ENCODE measurements at places on chromosomes 11 and 22.
A peak's percentile ranks its signal among the peaks of the same experiment; 100 is the strongest.

DNA sequence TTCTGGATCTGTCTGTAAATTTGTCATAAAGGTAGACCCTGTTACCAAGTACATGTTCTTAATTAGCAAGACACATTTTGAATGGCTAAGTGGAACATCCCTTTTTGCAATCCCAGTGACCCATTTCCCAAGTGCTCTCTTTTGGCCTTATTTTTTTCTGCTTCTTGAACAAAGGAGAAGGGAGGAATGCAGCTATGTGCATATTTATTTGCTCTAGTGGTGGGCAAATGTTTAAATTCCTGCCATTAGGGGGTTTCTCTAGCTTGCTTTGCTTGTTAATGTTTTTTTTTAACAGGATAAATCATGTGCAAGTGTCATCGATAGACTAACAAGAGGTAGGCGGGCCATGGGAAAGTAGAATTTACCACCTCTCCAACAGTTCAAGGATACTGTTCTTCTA, 135.7 kb downstream of the COMMD9 start:
- no peak for DNase-seq

- no peak for DNase-seq
These were observed 379.9 kb downstream of the TTC28 start for GRCh38 chr22:28299753-28300152.

- no peak for DNase-seq
These were observed 2.1 kb downstream of the C22orf23 start for GRCh38 chr22:37951305-37951704.

GRCh38 chr22:37012262-37012904, 6.9 kb downstream of the TST start:
- no peak for DNase-seq

- no peak for DNase-seq
These were observed 7.5 kb upstream of the SLCO2B1 start for GRCh38 chr11:75143420-75143731.

DNA sequence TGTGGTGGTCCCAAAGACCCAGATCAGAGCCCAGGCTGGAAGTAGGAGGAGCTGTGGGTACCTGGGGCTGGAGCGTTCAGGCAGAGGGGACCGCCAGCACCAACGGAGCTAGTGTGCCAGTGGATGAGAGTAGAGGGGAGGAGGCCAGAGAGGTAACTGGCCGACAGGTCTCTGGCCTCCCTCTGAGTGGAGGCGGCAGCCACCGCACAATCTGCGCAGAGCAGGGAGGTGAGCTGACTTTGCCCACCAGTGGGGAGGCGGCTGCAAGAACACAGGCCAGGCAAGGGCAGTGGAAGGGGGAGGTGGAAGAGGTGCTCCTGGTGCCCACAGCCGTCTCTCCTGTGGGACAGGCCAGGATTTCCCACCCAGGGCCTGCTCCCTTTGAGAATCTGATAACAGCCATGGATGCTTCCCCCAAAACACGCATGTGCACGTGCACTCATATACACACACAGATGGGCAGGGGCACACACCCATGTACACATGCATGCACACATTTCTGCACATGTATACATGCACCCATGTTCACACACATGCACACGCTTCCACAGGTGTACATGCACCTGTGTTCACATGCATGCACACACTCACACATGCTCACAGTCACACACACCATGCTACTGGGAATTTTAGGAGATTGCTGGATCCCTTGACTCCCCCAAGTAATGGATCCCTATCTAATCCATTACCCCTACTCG, 6.4 kb upstream of the MGAT3 start:
- DNase-seq: no peak

DNA sequence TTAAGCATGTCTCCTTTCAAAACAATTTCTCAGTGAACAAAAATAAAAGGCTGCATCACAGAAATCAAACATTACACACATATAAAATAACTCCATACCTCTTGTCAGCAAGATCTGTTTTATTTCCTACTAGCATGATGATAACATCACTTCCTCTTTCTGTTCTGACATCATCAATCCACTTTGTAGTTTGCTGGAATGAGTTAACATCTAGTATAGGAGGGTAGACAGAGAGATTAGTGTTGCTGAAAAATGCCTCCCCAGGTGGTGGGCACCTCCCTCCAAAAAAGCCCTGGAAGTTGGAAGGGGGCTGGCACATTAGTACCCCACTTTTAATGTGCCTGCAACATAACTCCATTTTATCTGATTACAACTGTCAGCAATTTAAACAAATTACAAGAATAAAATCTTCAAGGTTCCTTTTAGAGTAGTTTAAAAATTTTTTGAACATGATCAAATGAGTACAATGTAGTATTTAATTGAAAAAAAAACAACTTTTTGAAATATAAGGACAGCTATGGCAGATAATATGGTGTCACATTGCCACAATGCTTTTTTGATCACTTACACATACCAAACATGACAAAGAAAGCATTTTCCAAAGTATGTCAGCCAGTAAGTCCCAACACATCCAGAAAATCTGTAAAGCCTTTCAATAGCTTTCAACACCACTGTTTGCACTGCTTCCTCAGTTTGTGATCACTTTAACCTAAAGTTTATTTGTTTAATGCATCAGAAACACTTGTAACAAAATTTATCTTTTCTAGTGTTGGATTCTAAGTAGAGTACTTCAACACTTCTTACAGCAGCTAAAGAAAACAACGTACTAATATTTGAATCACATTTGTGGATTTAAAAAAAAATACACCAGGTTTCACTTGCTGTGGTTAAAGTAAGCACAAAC, 44.5 kb downstream of the RAB6A start:
- DNase-seq: no peak

- DNase-seq: no peak
These were observed 416.6 kb upstream of the CCDC90B start for GRCh38 chr11:83702796-83703195.

GRCh38 chr11:33970984-33971466, 79.1 kb upstream of the LMO2 start:
- DNase-seq: peak; percentile 45

DNA sequence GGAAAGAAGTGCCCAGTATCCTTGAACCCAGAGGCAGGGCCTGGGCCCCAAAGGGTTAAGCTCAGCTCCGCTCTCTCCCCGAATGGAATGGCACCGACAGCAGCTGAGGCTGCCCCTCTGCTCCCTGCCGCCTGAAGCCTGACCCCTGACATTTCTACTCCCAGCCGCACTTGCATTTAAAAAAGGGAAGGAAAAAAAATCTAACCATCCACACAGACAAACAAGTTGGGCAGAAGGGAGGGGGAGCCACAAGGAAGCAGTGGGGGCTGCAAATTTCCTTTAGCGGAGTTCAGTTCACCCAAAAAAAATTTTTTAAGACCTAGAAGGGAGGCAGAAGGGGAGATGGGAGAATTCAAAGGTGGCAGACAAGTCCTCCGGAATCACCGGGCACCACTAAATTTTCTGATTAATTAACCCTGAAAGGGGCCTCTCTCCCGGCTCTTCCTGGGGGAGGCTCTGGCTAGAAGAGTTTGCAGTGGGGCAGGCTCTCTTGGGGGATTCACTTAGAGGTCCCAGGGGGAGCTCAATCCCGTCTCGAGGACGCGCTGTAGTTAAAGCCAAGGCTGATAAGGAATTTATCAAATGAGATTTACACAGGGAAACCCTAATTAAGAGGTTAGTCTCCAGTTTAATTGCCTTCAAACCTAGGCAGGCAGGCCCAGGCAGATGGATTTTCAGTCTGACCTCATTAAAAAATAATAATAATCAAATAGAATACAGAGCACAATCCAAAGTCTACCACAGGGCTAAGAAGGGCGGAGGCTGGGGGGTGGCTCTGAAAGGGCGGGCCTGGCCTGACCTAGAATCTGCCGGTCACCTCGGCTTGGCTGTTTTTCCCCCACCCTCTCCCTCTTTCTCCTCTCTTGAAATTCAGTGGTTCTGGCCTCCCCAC, 25.6 kb downstream of the MN1 start:
- DNase-seq: no peak

GRCh38 chr11:2742201-2742600, 42.4 kb upstream of the KCNQ1OT1 start:
- no peak for DNase-seq

GRCh38 chr11:130400781-130401483, 27.5 kb downstream of the ADAMTS8 start:
- no peak for DNase-seq

DNA sequence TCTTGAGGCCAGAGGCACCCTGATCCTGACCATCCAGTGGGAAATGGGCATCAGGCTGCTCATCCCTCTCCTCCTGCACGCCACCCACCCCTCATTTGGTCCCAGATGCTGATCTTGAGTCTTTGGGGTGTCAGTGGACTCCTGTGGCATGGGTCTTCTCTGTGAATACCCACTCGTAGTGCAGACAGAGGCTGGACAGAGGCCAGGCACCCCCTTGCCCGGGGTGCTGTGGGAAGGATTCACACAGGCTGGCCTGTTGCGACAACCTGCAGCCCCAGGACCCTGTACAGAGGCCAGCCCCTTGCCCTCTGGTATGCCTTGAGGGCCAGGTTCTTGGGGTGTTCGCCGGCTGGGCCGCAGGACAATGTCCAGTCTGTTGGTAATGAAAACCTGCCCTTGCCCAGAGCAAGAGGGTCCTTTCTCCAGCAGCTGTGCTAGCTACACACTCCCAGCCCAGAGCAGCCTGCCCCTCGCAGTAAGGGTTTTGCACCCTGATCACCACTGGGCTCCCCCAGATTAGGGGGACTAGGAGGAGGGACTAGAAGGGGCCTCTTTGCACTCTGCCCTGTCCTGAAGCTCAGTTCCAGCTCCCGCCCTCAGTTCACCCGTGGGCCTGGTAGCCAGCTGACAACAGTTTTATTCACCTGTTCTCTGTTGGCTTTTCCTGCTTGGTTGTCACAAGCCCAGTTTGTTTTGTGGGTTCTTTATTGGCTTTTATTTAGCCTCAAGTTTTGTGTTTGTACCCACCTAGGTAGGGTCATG, 76.0 kb downstream of the BCR start:
- no peak for DNase-seq

DNA sequence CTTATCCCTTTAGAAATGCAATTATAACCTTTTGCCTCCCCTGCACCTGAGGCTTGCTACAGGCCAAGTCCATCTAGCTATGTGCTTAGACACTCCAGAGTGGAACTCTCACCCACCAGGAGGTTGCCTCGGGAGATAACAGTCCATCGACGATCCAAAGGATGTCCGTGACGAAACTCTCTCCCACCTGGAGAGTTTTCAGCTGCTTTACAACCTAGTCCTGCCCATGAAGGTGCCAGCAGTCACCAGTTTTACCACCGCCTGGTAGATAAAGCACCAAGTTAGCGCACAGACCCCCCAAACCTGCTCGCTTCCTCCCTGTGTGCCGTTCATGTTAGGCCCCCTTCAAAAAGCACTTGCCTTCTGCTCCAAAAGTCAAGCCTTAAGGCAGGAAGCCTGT, 53.1 kb upstream of the SHISAL1 start:
- DNase-seq: no peak

- no peak for DNase-seq
These were observed 6.0 kb downstream of the PAX6 start for GRCh38 chr11:31805037-31805628.

GRCh38 chr11:94459576-94459975, 34.1 kb downstream of the MRE11 start:
- DNase-seq: no peak

DNA sequence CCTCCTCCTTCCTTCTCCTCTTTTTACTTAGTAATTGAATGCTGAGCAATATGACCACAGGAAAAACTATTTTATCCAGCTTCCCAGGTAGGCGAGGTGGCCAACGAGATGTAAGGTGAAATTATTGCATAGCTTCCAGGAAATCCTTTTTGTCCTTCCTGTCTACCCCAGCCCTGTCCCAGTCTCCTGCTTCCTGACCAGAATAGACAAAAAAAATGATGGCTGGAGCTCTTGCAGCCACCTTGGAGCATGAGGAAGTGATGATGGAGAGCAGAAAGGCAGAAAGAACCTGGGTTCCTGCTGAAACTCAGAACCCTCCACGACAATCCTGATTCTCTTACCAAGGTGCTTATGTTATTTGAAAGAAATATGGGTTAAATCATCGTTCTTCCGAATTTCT, 33.9 kb downstream of the DUSP8 start:
- DNase-seq: no peak

GRCh38 chr11:9320047-9320446, 5.7 kb upstream of the TMEM41B start:
- no peak for DNase-seq

GRCh38 chr11:72788241-72788640, 5.6 kb downstream of the STARD10 start:
- DNase-seq: no peak

DNA sequence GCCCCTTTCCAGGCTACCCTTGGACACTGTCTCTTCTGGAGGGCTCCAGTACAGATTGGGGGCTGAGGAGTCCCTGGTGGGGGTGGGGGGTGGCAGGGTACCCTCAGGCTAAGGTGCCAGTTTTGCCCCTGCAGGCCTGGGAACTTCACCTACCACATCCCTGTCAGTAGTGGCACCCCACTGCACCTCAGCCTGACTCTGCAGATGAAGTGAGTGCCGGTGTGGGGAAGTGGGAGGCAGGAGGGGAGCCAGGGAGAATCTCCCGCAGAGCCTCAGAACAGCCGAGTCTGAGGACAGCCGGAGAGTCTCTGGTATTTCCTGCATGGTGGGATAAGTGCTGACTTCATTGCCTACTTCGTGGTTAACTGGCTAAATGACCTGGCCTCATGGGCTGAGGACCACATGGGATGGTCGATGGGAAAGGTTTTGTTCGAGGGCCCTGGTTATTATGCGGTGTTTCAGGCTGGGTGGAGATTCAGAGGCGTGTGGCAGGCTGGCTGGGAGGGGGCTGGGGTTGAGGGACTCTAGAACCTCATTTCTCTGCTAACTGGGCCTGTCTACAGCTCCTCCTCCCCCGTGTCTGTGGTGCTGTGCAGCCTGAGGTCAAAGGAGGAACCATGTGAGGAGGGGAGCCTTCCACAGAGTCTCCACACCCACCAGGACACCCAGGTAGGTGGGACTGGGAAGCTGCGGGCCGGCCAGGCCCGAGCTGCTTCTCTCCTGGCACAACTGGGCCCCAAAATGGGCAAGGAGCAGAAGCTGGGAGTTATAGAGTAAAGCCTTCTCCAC, 8.5 kb downstream of the TMEM258 start:
- DNase-seq: no peak

DNA sequence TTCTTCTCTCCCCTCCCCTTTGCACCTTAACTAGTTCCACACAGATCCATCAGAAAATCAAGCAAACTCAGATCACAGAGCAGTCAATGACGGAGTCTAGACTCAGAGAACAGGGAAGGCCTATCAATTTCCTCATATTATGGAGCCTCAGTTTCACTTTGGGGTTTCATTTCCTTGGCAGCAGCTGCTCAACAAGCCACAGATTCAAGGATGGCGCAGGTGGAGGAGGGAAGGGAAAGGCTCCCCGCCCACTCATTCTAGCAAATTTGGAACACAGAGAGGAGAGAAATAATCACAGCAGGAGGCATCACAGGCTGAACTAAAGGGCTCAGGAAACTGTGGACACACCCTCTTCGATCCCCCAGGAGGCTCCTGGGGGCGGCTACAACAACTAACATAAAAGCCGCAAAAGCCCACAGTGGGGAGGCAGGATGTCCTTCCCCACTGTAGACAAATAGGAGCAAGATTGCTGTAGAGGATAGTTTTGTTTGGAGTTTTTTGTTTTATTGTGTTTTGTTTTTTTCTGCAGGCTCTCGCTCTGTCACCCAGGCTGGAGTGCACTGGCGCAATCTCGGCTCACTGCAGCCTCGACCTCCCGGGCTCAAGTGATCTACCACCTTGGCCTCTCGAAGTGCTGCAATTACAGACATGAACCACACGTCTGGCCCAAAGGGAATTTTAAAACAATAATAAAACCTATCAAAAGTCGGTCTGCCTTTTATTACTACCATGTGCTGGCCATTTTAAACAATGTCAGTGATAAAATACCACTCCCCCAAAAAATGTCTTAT, 3.4 kb downstream of the PLAAT3 start:
- DNase-seq: no peak
